ENCODE measurements at places on chromosomes 3 and 15.

DNA sequence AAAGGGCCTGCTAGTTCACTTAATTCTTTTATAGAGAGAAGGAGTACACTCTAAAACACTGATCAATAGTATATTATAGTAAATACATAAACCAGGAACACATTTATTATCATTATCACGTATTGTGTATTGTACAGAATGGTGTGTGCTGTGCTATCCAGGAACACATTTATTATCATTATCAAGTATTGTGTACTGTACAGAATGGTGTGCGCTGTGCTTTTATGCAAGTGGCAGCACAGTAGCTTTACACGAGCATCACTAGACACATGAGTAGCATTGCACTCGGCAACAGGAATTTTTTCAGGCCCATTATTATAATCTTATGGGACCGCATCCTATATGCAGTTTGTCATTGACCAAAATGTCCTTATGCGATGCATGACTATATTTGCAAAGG, 20.9 kb upstream of the MUC20 start:
- H3K27me3 ChIP-seq: no peaks in the 10 kb centered on the region
- no peak overlapping the region for H3K27ac ChIP-seq
- H3K4me1 ChIP-seq: no peaks in the 10 kb centered on the region
- DNase-seq: no peak
- peaks cover 18% of the 10 kb centered on the region for H3K36me3 ChIP-seq

- no peak for DNase-seq
- H3K4me3 ChIP-seq: no peak overlapping the region
- H3K36me3 ChIP-seq: no peaks in the 10 kb centered on the region
- H3K27me3 ChIP-seq: no peaks in the 10 kb centered on the region
Measured at GRCh38 chr3:126620738-126621137, 34.2 kb downstream of the TXNRD3 start.

DNA sequence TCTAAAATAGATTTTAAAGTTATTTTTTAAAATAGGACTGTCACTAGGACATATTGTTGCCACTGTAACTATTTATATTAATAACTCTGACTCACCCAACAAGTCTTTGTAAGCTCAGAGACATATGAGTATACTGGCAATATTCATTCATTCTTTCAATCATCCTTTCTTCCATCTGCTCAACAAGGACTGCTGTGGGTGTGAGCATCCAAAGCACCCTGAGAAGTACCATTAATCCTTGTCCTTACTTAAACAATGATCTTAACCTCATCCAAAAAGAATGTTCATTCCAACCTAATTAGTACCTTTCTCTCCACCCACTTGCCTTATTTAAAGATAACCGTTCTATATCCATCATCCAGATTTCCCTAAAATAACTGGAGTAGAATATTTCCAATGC, 94.2 kb upstream of the PPP2R3A start:
- H3K27ac ChIP-seq: no peak overlapping the region
- no peak overlapping the region for H3K4me3 ChIP-seq
- no peaks in the 10 kb centered on the region for H3K4me1 ChIP-seq
- H3K27me3 ChIP-seq: no peaks in the 10 kb centered on the region
- H3K36me3 ChIP-seq: no peaks in the 10 kb centered on the region

DNA sequence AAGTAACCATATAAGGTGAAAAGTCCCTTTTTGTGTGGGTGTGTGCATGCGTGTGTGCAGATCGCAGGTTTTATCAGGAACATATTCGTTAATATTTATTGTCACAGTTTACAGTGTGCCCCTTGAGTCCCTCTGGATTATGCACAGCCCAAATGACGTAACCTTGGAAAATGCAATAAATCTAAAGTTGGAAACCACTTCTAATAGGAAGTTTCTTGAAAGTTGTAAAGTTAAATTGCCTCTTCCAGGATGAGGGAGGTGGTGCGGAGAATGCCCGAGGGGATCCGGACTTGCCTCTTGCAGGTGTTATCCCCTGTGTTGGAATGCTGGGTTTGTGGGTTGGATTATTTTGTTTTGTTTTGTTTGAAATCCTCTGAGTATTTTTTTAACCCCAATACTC, 143.3 kb downstream of the CMSS1 start:
- no peak overlapping the region for H3K4me3 ChIP-seq
- no peak overlapping the region for H3K27ac ChIP-seq
- H3K27me3 ChIP-seq: no peaks in the 10 kb centered on the region
- H3K36me3 ChIP-seq: no peaks in the 10 kb centered on the region
- no peak for DNase-seq

DNA sequence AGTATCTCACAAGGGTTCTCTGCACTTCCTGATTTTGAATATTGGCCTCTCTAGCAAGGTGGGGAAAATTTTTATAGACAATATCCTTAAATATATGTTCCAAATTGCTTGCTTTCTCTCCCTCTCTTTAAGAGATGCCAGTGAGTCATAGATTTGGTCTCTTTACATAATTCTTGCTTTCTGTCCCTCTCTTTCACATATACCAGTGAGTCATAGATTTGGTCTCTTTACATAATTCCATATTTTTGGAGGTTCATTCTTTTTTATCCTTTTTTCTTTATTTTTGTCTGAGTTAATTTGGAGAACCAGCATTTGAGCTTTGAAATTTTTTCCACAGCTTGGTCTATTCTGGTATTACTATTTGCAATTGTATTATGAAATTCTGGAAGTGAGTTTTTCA, 77.7 kb upstream of the NUDT16 start:
- no peak overlapping the region for H3K27ac ChIP-seq
- no peaks in the 10 kb centered on the region for H3K4me1 ChIP-seq

GRCh38 chr15:88022716-88023115, 233.8 kb downstream of the NTRK3 start:
- H3K4me3 ChIP-seq: no peak overlapping the region
- no peaks in the 10 kb centered on the region for H3K27me3 ChIP-seq
- H3K27ac ChIP-seq: no peak overlapping the region

- H3K36me3 ChIP-seq: no peaks in the 10 kb centered on the region
- peaks cover 18% of the 10 kb centered on the region for H3K4me1 ChIP-seq
- peaks cover 28% of the 10 kb centered on the region for H3K27me3 ChIP-seq
- DNase-seq: no peak
- no peak overlapping the region for H3K4me3 ChIP-seq
Measured at GRCh38 chr3:122938783-122939425, 88.7 kb downstream of the SEMA5B start.

DNA sequence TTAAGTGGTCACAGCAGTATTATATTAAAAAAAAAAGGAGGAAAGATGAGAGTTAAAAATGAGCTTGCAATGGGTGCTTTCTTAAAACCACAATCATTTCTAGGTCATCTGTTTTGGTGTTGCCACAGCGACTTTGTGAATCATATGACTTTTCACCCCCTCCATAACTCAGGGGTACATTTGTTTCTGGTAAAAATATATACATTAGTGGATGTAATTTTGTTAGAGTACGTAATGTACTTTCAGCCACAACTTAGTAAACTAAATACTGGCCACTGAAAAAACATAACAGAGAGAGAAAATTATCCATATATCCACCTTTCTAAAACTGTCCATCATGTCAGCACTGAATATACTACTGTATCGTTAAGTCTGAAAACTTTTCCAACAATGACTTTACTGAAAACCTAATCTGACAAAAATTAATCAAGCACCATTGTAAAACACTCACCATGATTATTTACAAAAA, 3.4 kb downstream of the ANKRD28 start:
- DNase-seq: no peak
- no peaks in the 10 kb centered on the region for H3K27me3 ChIP-seq
- peak overlapping the region; percentile 34 for H3K4me3 ChIP-seq
- H3K36me3 ChIP-seq: peaks cover 35% of the 10 kb centered on the region
- peaks cover 62% of the 10 kb centered on the region for H3K4me1 ChIP-seq

DNA sequence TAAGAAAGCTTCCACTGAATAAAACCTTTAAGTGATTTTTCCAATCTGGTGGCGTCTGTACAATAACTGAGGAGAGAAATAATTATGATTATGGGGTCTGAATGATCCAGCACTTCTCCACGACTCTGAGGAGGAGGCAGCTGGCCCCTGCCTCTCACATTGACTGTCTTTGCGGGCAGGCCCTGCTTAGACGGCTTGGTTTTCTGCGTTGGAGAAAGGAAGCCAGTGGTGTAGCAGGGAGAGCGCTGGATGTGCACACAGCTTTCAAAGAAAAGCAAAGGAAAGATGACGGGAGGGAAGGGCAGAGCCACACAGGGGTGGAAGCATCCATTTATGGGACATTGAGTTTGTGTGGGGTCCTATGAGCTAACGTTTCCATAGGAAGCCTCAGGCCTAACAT, 62.5 kb downstream of the MGLL start:
- H3K4me1 ChIP-seq: peaks cover 45% of the 10 kb centered on the region
- H3K27ac ChIP-seq: no peak overlapping the region
- DNase-seq: no peak
- no peak overlapping the region for H3K4me3 ChIP-seq

- H3K27ac ChIP-seq: no peak overlapping the region
- H3K4me1 ChIP-seq: no peaks in the 10 kb centered on the region
- DNase-seq: no peak
- no peaks in the 10 kb centered on the region for H3K36me3 ChIP-seq
- no peak overlapping the region for H3K4me3 ChIP-seq
- no peaks in the 10 kb centered on the region for H3K27me3 ChIP-seq
Measured at GRCh38 chr3:103601666-103602065, 1166.9 kb downstream of the ZPLD1 start.

All from activated CD8-positive, alpha-beta T cell treated with anti-CD3 and anti-CD28 coated beads, Interleukin-2, amount 10 ng/mL, durations not matched to agents 7 days and 5 days (primary cell).